ENCODE measurements at places on chromosomes 1 and 21. TPM values are rescaled to one million over a fixed set of nuclear protein-coding genes. Genes with fewer than 3 reads are reported as not detected.

- no peak for ATAC-seq
Observed at GRCh38 chr1:29894311-29894710, 658.0 kb downstream of the PTPRU start.

Gene LRRC38
- not detected for total RNA-seq

Gene SH2D5
- 0.06 TPM for total RNA-seq

DNA sequence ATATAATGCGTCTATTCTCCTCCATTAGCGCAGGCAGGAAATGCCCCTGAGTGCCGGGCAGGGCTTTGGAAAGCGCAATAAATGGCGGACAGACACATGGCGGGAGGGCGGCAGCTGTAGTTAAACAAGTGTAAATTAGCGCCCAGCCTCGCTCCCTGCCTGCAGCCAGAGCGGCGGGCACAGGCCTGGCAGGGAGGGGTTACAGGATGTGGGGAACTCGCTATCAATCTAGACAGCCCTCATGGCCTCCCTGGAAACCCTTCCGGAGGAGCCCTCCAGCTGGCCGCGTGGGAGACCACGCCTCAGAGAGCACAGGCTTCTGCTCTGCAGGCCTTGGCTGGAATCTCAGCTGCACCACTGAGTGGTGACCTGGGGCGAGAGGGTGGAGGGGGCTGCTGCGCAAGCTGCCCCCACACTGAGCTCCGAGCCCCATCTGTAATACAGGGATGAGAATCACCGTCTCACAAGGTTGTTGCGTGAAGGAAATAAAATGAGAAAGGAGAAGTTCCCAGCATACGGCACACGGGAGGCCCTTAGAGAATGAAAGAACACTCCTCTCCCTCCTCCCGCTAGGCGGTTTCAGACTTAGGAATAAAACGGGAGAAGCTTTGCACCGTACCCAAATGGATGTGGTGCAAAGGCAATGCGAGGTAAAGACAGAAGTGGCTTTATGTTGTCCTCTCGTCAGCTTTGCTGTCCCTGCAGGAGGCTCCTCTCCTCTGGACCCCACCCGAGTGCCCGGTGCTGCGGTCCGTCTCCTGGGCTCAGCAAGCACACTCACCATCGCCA, 167.2 kb upstream of the POU3F1 start:
- no peak for ATAC-seq

Gene C1orf185
- not detected for total RNA-seq

Measured in activated T-helper 17 cell treated with anti-CD3 and anti-CD28 coated beads, Interleukin-2, amount 50 U/mL, for 72 hours (primary cell).